ENCODE measurements at places on chromosomes 3 and 15.

- DNase-seq: no peak
Observed at GRCh38 chr3:169512991-169513390, 150.5 kb downstream of the MECOM start.

DNA sequence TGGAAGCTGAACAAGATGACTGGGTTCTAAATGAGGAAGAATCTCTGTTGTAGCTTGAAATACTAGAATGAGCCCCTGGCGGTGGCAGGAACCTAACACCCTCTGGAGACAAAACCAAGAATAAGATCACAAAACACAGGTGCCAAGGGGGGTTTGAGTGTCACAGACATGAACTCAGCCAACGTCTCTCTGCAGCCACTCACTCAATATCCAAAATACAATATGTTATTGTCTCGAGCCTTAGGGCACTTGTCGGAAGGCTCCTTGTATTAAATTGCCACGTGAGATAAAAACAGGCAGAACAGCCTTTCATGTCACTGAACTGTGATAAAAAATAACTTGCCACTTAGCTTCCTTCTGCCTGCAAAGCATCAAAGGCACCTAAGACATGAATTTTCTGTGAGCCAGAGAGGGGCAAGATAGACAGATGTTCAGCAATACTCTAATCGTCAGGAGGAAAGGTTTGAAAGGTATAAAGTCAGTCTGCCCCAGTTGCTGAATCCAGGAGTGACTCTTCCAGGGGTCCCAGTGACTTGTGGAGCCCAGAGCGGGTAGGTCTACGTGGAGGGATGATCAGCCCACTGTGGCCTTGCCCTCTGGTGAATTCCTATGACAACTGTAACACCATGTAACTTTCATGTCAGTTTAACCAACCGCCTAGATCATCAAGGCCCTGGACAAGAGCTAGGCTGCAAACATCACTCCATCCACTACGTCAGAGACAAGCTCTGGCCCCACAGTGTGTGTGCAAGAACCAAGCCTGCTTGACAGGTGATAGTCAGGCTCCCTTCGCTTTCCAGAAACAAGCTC is 165.2 kb downstream of the OSBPL10 start:
- no peak for DNase-seq

- DNase-seq: no peak
Observed at GRCh38 chr3:190862209-190863118, at the start of gene GMNC. GMNC (minus strand) TSS chr3:190862694; CDS start chr3:190862615, 79 bp downstream.

- DNase-seq: no peak
Observed at GRCh38 chr3:187927565-187927964, 182.3 kb upstream of the BCL6 start.

GRCh38 chr3:178669758-178670157 is 133.5 kb downstream of the KCNMB2 start:
- DNase-seq: no peak

- no peak for DNase-seq
Observed at GRCh38 chr3:79521221-79521848, 246.5 kb downstream of the ROBO1 start.

- no peak for DNase-seq
Observed at GRCh38 chr3:15052335-15053242, 12.5 kb downstream of the MRPS25 start.

- no peak for DNase-seq
Observed at GRCh38 chr3:134084242-134084950, 54.7 kb upstream of the SLCO2A1 start.

GRCh38 chr3:134437211-134437752 is 48.5 kb downstream of the ANAPC13 start:
- DNase-seq: no peak

DNA sequence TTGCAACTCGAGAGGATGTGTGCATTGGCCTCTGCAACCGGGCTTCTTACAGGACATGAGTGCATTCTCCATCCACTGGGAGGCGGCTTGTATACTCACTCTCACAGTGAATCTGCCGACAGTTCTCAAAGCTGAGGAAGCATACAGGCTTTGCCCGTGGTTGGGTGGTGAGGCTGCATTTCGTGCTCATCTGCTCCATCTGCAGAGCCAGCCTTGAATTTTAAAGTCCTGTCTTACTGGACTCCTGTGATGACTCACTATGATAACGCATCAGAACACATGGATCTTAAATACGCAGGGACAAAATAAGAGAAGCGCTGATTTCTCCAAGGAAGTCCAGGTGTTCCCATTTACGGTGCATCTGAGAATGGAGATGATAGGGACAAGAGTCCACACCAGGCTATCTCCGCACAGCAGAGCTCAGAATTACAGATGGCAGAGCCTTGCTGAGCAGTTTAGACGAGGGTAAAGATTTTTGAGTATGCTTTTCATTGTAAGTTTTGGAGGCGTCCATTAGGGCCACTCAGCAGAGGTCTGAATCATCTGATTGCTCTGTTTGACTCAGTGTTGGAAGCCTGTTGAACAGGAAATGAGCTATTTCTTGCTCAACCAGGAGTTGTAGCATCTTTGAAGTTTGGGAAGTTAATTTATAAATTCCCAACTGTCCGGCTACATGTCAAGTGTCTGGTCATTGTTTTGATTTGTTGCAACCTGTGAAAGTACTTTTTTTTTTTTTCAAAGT is 87.1 kb downstream of the GABRG3 start:
- no peak for DNase-seq

DNA sequence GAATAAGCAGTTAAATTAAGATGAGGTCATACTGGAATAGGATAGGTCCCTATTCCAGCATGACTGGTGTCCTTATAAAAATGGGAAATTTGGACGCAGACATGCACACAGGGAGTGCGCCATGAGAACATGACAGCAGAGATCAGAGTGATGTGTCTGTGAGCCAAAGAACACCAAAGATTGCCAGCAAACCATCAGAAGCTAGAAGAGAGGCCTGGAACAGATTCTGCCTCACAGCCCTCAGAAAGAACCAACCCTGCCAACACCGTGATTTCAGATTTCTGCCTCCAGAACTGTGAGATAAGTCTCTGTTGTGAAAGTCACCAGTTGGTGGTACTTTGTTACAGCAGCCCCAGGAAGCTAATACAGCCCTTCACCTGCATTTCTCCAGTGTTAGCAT is 34.7 kb downstream of the EPHB1 start:
- no peak for DNase-seq

DNA sequence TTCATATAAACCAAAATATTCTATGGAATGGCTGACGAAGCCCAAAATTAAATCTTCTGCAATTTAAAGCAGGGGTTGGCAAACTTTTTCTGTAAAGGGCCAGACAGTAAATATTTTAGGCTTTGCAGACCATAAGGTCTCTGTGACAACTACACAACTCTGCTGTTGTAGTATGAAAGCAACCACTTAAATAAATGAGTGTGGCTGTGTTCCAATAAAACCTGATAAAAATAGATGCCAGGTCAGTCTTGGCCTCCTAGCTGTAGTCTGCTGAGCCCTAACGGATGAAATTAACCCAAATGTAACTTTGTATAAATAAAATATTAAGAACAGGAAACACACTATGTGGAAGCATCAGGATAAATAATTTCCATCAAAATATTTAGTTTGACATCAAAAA is 104.2 kb downstream of the FBXL22 start:
- no peak for DNase-seq

DNA sequence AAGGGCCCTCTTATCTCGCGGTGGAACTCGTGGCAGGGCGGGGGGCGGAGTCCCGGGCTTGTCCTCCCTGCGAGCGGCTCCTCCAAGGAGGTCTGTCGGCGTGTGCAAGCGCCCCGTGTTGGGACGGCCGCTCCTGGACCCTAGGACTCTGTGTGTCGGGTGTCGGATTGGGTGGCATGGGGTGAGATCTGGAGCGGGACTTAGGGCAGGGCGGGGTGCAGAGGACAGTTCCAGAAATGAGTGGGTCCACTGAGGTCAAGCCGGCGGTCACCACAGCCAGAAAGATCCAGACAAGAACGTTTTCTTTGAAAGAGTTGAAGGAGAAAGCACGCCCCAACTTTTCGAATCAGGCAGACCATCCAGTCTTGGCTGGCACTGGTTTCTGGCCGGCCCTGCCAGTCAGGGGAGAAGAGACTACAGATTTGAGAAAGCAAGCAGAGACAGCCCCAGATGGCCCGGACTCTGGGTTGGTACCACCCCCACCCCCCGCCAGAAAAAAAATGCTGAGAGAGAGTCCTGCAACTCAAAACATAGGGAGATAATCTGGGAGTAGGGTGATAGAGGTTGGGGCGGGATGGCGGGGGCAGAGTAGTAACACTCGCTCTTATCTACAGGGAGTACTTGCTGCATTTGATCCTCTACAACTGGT is 784 bp upstream of the CISH start:
- DNase-seq: no peak

DNA sequence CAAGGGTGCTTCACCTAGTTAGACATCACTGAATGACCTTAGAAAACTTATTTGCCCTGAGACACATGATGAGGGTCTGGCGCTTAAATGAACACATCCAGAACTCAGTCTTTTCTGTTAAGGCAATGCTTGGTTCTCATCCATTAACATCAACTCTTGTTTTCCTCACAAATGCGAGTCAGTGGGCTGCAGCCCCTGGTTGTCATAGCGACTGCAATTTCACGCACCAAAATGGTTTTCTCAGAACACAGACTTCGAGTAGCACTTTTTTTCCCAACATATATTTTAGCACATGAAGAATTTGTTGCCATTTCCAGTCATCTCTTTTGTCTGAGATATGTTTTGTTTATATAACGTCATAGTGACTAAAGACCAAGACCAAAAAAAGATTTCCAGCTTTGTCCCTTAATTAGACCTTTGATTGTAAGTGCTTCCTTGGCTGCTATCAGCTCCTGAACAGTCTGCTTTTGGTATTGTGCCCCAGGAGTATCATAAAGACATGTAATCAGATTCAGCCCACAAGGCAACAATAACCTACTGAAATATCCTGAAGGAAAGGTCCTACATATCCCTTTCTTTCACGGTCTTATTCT is 68.5 kb downstream of the GPR176 start:
- no peak for DNase-seq

GRCh38 chr3:94092086-94092485 is 29.2 kb downstream of the NSUN3 start:
- no peak for DNase-seq
